ENCODE measurements at places on chromosomes 4 and X. TPM values are rescaled to one million over a fixed set of nuclear protein-coding genes. Genes with fewer than 3 reads are reported as not detected.

The TMPRSS11D gene
- not detected for total RNA-seq

DNA sequence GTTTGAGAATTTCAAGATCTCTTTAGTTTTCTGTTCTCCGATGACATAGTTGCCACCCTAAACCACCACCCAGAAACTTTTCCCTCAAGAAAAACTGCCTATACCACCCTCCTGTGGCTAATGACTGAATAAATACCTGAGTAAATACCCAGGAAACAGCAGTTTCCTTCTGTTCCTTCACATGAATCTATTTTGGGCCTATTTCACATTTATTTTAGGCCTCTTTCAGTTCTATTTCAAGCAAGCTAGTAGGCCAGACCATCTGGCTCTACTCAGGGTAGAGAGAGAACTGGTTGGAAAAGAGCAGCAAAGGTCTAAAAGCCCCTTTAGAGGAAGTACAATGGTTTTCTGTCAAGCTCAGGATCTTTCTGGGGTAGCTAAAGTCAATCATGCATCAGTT is 23.4 kb downstream of the ARHGEF9 start:
- no peak for DNase-seq

GRCh38 chr4:52425751-52426326 is 233.3 kb downstream of the USP46 start:
- DNase-seq, result no peak

- DNase-seq, result no peak
Observed at GRCh38 chrX:118114971-118115370, 1.6 kb downstream of the KLHL13 start.

DNA sequence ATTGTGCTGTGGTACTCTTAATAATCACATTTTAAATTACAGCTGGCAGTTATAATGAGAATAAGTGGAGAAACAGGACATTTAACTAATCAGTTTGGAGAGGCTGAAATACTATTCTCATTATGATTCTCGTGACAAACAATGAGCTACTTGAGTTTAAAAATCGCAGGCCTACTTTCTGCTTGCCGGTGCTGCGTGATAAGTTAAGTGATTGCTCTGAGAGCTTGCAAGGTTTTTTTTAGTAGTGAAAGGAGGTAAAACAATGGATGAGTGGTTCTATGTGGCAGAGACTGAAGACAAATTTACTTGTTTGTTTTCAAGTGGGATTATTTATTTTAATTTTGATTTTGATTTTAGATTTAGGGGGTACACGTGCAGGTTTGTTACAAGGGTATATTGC is 114.0 kb downstream of the RAPGEF2 start:
- no peak for DNase-seq

DNA sequence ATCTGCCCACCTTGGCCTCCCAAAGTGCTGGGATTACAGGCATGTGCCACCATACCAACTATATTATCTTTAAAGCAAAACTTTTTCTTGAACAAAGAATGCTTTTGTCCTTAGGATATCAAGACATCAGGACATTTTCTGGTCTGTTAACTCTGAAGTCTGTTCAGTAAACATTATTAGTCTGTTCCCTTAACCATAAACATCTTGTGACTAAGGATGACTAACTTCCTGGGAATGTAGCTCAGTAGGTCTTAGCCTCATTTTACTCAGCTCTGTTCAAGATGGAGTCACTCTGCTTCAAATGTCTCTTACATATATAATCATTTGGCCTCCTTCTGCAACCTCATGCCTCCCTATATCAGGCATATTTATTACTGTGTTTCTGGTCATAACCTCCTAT is 122.9 kb downstream of the UBE2NL start:
- DNase-seq, result no peak

DNA sequence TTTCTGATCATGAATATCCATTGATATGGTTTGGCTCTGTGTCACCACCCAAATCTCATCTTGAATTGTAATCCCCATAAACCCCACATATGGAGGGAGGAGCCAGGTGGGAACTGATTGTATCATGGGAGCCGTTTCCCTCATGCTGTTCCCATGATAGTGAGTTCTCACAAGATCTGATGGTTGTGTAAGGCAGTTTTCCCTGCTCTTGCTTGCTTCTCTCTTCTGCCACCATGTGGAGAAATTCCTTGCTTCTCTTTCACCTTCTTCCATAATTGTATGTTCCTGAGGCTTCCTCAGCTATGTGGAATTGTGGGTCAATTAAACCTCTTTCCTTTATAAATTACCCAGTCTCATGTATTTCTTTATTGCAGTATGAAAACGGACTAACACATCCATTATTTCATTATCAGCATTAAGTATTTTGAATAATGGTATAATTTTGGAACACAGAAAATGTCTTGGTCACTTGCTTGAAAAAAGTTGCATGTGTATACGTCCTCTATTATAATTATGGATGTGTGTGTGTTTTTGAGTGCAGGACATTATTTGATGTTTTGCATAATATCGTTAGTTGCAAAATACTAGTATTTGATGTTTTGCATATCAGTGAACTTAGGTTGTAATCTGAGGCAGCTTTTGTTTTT is 334.6 kb downstream of the PCDH10 start:
- no peak for DNase-seq

- peak; percentile 31 for DNase-seq
Observed at GRCh38 chrX:39445336-39445735, 644.1 kb downstream of the MID1IP1 start.

DNA sequence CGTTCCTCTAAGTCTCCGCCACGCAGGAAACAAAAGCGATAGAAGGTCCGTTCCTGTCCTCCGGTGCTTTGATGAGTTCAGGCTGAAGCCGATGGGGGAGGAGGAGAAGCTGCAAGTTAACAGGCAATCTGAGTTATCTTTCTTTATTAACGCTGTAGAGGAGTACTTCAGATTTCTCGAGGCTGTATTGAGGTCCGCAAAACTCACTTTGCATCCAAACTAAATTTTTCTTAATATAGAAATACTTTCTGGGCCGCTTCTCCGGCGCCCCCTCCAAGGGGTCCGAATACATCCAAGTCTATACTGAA is 395 bp upstream of the SOWAHB start:
- DNase-seq, result no peak

DNA sequence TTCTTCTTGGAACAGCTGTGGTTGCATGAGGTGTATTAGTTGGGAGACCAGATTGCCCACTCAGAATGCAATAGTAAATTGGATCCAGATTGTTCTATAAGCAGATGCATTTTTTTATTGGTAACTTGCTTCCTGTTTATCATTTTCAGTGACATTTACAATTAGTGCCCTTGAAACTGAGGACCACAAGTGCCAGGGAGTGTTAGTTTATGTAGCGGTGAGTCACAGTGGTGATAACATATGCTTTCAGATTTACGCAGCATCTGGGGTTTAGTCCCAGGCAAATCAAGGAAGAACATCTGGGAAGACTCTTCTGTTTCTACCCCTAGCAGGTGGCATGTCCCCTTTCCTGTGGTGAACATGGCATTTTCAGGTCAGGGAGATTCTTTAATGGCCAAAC is 24.1 kb downstream of the FRMPD4 start:
- DNase-seq, result no peak

DNA sequence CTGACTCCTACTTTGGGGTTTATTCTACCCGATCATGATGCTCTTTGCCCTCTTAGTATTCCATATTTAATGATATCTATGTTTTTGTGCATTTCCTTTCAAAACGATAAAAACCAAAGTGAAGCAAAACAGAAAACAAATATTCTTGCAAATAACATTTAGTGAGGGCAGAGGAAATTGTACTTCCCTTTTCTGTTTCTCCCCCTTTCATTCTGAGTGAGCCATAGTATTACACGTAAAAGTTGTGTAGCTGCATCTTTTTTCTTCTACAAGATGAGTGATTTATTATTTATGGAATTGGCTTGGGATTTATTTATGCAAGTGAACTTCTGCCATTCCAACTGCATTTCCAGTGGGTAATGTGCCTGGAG is 109.9 kb downstream of the AFF2 start:
- no peak for DNase-seq

DNA sequence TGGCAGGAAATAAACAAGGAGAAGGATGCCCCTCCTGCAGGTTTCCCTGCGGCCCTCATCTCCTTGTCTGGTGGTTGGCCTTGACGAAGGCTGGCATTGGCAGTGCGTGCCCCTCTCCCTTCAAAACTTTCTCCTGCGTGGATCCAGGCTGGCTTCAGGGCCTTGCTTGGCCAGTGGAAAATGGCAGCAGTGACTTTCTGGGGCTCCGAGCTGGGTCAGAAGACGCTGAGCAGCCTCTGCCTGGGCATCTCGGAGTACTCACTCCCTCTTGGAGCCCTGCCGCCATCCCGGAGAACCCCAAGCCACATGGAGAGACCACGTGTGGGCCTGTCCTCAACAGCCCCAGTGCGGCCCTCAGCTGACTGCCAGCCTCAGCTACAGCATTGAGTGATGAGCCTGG is 39.5 kb downstream of the ADRA2C start:
- DNase-seq, result no peak

DNA sequence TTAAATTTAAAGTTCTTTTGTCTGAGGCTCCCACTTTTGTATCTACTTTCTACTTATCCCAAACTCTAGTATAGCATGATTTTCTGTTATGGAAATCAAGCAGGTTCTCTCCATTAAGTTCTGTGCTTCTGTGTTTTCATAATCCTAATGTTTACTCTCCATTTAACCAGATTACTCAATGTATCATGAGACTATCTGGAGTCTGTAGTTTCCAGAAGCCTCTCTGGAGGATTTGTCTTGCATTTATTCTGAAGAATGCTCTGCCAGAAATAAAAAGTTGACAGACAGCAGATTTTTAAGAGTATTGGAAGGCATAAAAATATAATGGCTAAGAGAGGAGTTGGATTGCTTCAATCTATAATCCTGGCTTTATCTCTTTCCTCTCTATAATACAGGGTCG is 39.2 kb upstream of the PLS3 start:
- DNase-seq, result no peak
